ENCODE measurements at places on chromosomes 12 and 14.

DNA sequence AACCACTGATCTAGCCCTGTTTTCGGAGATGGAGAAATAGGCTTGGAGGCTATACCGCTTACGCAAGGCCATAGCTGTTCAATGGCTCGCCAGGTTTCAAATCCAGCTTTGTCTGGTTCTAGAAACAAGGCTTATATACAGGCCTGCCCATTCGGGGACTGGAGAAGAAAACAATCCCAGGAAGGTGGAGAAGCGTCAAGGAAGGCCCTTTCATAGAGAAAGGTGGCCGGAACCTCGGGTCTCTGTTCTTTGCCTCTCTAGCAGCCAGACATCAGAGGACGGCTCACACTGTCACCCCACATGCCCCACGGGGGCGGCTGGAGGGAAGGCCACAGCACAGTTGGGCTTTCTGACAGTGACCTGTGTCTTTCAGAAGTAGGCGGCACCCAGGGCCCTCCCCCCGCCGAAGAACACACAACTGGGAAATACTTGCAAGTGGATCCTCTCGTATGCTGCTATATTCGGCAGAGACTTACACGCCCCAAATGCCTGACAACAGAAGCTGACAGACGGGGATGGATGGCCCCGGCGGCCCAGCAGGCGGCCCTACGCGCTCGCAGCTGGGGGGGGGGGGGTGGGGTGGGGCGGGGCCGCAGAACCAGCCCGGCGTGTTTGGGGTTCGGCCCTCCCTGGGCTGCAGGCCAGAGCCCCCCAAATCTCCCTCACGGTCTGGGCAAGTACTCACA lies 4.5 kb upstream of the SETD1B start:
- peak; percentile 17 for DNase-seq

DNA sequence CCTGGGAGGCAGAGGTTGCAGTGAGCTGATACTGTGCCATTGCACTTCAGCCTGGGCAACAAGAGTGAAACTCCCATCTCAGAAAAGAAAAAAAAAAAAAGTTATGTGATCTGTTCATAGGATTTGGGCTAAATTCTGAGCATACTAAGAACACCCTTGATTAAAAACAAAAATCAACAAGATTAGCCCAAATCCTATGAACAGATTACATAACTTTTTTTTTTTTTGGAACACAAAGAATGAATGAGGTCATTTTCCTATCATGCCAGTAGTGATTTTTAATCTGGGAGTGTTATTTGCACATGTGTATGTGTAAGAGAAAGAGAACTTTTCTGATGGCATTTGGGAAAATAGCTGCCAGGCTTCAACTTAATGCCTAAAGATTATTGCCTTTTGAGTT lies 208.7 kb downstream of the ERC1 start:
- no peak for DNase-seq

- no peak for DNase-seq
Observed at GRCh38 chr12:12691549-12691948, 4.4 kb downstream of the GPR19 start.

DNA sequence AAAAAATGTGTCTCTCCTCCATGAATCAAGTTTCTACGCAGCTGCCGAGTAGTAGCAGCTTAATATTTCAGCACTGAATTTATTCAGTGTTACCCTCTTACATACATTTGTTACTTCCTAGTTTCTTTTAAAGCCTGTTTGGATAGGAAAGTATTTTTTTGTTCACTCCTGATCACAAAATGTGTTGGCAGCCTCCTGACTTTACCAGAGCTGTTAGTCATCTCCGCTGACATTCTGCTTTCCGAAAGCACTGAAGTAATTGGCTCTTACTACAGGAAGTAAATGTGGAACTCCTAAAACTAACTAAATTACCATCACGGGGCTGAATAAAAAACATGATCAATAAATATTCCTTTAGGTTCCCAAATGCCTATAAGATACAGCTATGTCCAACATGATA lies 225.5 kb downstream of the EPS8 start:
- DNase-seq: no peak

DNA sequence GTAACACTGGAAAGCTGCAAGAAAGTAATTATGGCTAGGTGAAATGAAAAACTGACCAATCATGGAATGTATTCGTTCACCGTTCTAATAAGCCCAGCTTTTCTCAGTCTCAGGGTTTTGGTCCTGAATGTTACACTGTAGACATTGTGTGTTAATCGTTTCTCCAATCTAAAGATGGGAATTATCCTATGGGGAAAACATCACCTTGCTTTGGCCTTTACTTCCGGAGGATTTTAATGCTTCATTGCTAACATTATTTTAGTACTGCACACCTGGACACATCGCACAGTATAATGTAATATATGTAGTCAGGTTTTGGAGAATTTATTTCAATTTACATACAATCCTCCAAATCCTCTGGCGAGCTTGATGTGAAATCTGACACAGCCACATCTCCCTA lies 1.2 kb upstream of the TRHDE start:
- DNase-seq: no peak

GRCh38 chr14:52801014-52801712 lies 9.8 kb upstream of the GNPNAT1 start:
- DNase-seq: peak; percentile 88

DNA sequence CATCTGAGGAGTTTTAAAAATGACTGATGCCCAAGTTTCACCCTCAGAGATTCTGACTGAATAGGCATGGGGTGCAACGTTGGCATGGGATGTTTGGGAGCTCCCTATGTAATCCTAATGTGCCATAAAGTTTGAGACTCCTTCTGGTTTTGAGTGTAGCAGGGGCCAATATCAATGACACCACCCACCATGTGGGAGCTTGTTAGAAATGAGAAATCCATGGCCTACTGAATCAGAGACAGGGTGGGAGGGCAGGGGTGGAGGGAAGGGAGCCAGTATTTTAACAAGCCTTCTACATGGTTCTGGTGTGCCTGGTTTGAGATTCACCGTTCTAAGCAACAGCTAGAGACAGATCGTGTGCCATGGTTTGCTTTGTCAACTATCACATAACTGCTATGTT lies 46.1 kb downstream of the VCPKMT start:
- DNase-seq: no peak

DNA sequence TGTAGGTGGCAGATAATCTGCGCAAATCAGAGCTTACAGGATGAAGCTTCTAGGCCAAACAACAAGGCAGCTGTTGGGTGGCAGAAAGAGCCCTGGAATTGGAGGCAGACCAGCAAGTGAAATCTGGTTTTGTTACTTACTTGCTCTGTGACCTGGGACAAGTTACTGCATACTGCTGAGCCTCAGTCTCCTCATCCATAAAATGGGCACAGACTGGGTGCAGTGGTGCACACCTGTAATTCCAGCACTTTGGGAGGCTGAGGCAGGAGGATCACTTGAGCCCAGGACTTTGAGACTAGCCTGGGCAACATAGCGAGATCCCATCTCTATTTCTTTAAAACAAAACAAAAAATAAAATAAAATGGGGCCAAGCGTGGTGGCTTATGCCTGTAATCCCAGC lies 31.4 kb upstream of the COX6A1 start:
- DNase-seq: no peak

DNA sequence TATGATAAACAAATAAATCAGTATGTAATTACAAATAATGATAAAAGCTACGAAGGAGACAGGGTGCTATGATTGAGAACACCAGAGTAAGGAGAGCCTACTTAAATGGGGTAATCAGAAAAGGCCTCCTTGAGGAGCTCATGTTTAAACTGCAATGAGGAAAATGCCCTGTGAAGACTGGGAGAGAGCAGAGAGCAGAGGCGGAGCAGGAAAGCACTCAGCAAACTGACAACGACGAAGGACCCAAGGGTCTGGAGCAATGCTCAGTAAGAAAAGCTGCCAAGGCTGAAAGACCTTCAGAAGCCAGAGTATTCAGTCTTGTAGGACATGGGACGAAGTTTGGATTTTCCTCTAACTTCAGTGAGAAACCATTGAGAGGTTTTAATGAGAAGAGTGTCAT lies 114.2 kb upstream of the PLEKHA5 start:
- no peak for DNase-seq

GRCh38 chr14:39383026-39383660 lies 49.1 kb downstream of the FBXO33 start:
- no peak for DNase-seq

GRCh38 chr12:7161327-7161726 lies 28.2 kb upstream of the PEX5 start:
- no peak for DNase-seq

GRCh38 chr12:3962631-3963483 lies 89.7 kb upstream of the PARP11 start:
- DNase-seq: peak; percentile 91

GRCh38 chr14:71610797-71611196 lies 321.4 kb upstream of the RGS6 start:
- DNase-seq: no peak

- no peak for DNase-seq
Observed at GRCh38 chr12:108772247-108772646, 40.9 kb upstream of the CORO1C start.

- no peak for DNase-seq
Observed at GRCh38 chr12:99277591-99278379, 369.8 kb upstream of the GARIN6 start.

DNA sequence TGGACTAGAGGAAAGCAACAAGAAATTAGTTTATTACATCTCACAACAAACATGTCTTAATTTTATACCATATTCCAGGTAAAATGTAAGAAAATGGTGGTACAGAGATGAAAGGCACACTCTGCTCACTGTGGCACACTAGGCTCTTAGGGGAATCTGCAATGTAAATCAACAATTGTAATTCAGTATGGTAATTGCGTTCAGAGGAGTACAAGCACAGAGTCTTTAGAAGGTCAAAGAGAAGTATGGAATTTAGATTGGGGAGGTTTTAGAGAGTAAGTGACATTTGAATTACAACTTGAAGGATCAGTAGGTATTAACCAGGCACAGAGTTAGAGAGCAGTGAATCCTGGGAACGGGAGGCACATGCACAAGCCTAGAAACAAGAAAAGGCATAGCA lies 694.0 kb upstream of the USP15 start:
- DNase-seq: no peak

DNA sequence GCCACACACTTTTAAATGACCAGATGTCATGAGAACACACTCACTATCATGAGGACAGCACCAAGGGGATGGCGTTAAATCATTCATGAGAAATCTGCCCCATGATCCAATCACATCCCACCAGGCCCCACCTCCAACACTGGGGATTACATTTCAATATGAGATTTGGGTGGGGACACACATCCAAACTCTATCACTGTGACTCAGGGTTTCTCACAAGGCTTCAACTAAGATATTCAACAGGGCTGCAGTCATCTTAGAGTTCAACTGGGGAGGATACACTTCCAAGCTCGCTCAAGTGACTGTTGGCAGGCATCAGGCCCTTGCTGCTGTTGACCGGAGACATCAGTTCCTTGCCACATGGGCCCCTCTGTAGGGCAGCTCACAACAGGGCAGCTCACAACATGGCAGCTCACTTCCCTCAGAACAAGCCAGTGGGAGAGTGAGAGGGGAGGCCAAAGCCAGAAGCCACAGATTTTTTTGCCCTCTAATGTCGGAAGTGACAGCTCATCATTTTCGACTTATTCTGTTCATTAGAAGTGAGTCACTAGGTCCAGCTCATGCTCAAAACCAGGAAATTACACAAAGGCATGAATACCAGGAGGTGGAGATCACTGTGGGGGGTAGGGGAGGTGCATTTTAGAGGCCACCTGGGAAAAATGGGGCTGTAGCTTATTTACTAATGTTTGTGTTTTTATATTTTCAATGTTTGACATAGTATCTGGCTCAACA lies 50.8 kb upstream of the PTHLH start:
- DNase-seq: no peak

DNA sequence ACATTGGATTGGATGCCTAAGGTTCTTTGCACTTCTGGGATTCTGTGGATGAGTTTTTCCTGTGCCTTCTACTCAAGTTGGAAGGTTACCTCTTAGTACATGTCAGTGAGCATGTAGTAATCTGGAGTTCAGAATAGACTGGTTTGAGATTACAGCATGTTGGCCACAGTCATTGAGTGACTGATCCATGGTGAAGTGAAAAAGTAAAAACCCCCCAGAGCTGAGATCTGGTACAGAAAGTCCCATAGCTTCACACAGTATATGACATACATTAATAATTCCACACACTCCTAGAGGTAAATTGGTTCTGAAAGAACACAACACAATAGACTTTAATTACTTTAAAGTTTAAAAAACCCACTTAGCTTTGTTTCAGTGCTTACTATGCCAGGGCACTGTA lies 11.9 kb upstream of the CCND2 start:
- no peak for DNase-seq

DNA sequence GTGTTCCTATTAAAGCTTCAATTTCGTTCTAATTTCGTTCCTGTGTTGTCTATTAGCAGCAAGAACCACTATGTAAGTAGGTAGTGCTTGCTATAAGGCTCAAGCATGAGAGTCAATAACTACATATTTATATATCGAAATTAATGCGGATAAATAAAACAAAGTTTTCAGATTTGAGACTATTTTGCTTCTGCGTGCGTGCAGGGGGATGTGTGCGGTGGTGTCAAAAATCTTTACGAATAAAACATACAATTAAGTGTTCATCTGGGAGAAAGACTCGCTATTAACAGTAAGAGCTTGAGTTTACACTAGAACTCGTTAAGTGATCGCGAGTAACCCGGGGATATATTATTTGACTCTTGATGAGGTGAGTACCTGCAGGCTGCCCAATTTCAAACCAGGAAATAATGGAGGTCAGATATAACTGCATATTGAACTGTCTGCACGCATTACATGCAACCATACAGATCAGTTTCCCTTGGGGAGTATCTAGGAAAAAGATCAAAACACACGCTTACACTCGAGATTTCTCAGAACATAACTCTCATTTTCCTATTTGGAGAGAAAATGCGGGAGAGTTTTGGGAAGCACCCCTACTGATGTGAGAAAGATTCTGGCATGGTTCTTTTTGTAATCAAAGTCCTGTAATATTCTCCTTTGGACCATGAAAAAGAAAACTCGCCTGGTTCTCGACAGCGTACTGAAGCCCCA lies 813 bp downstream of the TWF1 start:
- no peak for DNase-seq

GRCh38 chr14:36910578-36910977 lies 248.9 kb downstream of the PAX9 start:
- no peak for DNase-seq

GRCh38 chr14:100529561-100530031 lies 57.6 kb downstream of the BEGAIN start:
- DNase-seq: no peak

- DNase-seq: no peak
Observed at GRCh38 chr14:101073598-101073965, 170.1 kb upstream of the RTL1 start.

- DNase-seq: no peak
Observed at GRCh38 chr12:127648321-127648720, 618.6 kb upstream of the TMEM132C start.

DNA sequence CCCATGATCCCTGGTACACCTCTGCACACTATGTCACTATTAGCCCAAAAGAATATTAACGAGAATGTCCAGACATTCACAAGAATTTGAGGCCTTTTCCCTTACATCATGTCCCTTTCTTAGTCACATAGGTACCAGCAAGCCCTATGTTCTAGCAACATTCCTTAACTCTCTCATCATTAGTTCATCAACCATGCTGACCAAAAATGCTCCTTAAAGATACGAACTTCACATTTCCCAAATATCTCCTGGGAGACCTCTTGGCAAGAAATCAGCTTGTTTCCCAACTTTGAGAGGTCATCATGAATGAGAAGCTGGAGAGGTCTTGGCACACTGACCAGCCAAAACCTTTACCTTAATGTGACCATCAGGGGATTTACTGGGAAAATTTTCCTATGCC lies 4.6 kb downstream of the SALL2 start:
- DNase-seq: no peak

Measured in bone marrow (tissue), 2 donors.